Stimulated activated CD4-positive, alpha-beta T cell treated with anti-CD3 and anti-CD28 coated beads, Interleukin-1b, Interleukin-23, amount 100 ng/mL, for 1 hour (primary cell): ENCODE measurements at places on chromosomes 4 and X.

DNA sequence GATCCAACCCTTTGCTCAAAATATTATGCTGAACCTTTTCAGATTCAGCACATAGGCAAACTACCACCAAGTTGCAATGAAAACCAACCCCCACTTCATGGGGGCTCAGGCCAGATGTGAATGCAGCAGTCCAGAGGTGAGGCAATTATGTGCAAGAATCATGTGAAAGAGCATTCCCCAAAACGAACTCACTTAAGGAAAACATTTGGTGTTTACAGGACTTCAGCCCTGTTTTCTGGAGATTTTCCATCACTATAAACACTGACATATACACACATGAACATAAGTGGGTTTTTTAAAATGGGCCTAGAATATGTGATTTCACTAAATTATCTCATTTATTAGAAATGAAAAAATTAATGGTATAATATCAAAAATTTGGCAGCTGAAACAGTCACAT, 31.5 kb downstream of the BMP3 start:
- no peak for DNase-seq

GRCh38 chrX:129695937-129696336, 41.2 kb upstream of the APLN start:
- no peak for DNase-seq

GRCh38 chr4:109179061-109179460, 123.4 kb downstream of the COL25A1 start:
- no peak for DNase-seq

DNA sequence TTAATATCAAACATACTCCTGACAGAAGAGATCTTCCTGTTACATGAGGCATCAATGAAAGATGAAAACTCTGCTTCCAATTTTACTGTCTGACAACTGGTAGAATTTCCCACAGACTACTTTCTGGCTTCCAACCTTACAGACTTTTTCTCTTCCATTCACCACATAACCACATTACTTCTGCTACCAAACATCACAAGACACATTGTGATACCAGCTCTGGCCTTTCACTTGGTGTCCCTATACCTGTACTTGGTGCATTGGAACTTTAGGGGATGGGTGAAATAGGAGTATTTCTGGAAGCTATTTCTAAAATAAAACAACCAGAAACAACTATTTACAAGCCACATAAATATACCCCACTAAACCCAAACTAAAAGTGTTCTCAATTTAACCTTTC, 20.5 kb downstream of the AMTN start:
- no peak for DNase-seq
